ENCODE measurements at places on chromosomes 13 and 19.

DNA sequence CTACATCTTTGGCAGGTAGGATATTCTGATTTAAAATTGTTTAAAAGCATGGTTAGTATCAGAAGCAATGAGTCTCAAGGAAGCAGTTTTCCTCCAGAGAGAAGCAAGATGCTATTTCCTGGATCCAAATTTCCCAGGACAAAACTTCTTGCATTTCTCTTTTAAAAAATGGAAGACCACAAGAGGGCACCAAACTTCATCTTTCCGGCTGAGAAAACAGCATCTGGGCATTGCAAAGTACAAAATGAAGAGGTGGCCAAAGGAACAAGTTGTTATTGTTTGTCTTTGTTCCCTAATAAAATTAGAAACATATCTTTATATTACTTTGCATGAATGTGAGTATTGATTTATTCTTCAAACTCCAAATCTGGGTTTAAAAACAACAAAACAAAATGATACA is 60.0 kb upstream of the LRCH1 start:
- DNase-seq = no peak

DNA sequence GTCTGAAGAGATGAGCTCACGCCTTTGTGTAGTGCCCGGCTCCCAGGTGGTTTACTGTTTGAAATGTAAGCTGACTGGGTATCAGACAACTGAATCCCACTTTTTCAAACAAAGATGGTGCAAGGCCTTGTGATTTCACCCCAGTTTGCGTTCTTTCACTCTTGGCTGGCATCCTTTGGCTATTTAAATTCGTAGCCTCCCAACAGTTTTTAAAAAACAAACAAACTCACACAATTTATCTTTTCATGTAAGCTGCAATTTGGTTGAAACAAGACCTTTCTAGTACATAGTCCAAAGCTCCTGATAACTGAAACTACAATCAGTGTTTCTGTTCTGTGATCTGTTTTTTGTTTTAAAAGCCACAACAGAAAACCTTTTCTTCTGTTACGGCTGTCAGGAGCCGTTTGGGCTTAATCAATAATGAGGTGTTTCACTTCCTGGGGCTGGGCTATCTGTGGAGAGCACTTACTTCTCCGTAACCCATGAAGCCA is 65.1 kb upstream of the NPAS1 start:
- no peak for DNase-seq

GRCh38 chr19:12784871-12785430 is 6.3 kb upstream of the JUNB start:
- no peak for DNase-seq

DNA sequence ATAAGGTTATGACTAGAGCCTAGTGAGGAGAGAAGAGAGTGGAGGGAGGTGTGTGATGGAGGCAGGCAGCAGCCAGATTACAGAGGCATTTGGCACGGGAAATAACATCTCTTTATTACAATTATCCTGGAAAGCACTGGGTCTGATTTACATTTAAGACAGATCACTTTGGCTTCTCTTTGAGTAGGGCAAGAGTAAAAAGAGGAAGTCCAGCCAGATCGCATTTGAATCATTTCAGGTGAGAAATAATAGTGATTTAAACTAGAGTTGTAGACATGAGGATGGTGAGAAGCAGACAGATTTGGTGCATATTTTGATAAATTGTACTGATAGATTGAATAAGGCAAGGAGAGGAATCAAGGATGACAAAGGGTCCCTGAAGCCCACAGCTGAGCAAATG is 9.6 kb upstream of the SACS start:
- no peak for DNase-seq

- no peak for DNase-seq
These were observed 11.1 kb downstream of the LYL1 start for GRCh38 chr19:13091400-13092157.

DNA sequence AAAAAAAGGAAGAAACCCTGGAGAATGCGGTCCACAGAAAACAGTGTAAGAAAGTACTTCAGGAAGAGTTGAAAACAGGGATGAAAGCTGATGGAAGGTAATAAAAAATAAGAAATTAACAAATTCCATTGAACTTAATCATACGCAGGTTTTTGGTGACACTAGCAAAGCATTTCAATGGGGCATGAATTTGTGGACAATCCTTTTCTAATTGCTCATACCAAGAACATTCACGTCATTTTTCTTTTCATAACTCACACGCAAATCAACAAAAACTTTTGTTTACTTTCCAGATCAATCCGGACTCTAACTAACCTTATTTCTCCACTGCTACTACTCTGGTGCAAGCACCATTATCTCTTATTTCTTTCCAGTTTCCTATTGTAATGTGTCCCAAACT is 1195.0 kb downstream of the SLITRK5 start:
- DNase-seq = no peak
